ENCODE measurements at places on chromosomes 2 and 18.
A peak's percentile ranks its signal among the peaks of the same experiment; 100 is the strongest.

DNA sequence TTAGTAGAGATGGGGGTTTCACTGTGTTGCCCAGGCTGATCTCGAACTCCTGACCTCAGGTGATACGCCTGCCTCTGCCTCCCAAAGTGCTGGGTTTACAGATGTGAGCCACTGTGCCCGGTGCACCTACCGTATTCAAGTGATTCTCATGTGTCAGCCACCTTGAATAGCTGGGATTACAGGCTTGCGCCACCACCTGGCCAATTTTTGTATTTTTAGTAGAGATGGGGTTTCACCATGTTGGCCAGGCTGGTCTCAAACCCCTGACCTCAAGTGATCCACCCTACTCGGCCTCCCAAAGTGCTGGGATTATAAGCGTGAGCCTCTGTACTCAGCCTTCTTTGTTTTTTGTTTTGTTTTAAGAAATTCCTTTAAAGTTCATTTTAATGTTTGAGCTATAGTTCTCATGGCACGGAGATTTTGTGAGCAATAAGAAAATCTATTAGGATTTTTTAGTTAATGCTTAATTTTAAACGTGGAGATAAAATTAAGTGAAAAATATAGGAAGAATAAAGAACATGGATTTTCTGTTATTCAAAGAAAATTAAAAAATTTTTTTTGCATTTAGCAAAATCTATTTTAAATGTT, 242.6 kb downstream of the PHLPP1 start:
- peak; percentile 56 for DNase-seq

- no peak for DNase-seq
Observed at GRCh38 chr2:158089322-158089721, 12.4 kb upstream of the UPP2 start.

- DNase-seq, result no peak
Observed at GRCh38 chr18:26978812-26979341, 113.4 kb upstream of the AQP4 start.

DNA sequence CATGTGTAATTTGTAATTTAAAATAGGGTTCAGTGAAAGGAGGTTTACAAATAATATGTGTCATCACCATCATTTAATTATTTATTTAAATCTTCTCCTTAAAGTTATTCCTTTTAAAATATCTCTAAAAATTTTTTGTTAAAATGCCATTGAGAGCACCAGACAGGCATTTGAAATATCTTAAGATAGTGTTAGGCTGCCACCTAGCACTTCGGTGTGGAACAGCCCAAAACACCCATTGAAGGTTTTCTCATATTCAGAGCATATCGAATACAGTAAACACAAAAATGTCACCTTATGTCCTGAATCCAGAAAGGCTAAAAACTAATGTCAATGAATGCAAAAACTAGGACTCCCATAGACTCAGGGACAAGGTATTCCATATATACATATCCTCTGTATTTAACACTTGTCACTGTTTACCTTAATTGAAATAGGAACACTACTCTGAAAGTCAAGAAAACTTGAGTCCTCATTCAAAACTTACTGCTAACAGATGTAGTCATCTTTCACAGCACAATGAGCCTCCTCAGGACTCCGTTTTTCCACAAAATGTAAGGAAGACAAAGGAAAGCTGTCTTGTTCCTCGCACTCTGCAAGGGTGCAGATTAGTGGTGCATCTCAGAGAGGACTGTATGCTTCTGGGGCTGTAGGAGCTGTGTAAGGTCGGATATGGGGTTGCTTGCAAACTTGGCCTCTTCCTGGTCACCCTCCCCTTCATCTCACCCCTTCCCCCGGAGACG, 329.5 kb downstream of the PAX3 start:
- DNase-seq, result peak; percentile 10

DNA sequence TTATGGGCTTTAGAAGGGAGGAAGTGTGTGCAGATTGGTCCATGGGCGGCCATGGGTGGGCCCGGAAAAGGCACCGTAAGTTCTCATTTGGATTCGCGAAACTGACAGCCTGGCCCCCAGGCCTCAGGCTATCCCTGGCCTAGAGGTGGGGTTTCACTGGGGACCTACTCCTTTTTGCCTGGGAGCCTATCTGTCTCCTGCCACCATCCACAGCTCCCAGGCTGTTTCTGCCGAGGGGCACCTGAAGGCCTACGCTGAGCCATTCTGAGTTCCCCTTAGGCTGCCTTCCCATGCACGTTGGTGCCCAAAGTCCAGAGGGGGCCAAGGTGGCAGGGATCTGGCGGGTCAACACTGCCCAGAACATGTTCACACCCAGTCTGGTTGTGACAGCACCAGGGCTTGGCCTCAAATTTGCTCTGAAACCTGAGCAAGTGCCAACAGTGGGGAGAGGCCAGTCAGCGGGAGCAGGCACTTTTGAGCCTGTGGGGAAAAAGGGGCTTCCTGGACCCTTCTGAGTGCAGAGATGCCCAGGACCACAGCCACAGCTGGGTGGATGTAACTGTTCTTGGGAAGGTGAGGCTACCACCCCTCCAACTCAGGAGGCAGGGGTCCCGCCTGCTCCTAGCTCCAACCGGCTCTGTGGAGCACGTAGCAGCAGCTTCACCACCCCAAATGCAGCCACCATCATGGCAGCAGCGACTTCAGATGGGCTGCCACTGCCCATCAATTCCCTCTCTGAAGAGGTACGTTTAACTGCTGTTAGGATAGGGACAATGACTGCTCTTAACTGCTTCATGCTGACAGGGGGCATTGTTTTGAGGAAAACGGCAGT, 73.6 kb upstream of the ZNF804A start:
- no peak for DNase-seq

Data from CD4-positive, alpha-beta T cell treated with Interleukin-17A for 1 hour (primary cell).